ENCODE measurements at places on chromosomes 2 and 18. TPM values are rescaled to one million over a fixed set of nuclear protein-coding genes. Genes with fewer than 3 reads are reported as not detected.

DNA sequence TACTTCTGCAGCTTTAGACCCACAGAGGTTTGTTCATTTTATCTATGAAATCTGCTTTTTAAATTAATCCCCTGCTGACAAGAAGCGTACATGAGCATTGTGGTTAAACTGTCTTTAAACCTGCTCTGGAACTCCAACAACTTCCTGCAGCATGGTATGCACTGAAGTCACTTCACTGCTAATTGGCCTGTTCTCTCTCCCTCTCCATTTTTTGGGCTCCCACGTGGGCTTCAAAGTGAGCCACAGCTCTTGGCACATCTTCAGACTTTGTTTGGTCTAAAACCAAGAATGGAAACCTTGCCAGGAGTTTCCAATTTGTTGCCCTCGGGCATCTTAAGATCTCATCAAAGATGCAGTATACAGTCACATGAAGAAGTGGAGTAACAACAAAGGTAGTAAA lies 311.4 kb downstream of the LRRTM1 start:
- H3K36me3 ChIP-seq: no peaks in the 10 kb centered on the region
- H3K4me1 ChIP-seq: no peaks in the 10 kb centered on the region
- H3K27me3 ChIP-seq: no peaks in the 10 kb centered on the region
- no peak overlapping the region for H3K4me3 ChIP-seq
- no peak for DNase-seq

DNA sequence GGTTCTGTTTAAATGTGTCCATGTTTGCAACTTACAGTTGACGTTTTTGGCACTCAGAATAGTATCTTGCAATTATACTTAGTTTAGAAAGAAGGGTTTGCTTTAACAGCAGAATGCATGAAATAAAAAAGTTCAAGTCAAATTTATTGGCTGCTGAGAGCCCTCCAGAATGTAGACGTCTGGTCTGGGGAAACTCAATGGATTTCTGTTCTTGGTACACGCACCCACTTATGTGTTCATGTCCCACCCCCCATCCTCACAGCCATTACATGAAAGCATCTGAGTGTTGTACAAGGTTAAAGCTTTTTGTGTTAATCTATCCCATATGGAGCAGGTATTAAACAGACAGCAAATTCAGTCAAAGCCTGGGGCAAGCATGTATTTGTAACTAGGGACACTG lies 219.5 kb downstream of the SOX11 start:
- no peak for DNase-seq
- no peak overlapping the region for H3K4me3 ChIP-seq
- H3K4me1 ChIP-seq: no peaks in the 10 kb centered on the region
- H3K27me3 ChIP-seq: no peaks in the 10 kb centered on the region

DNA sequence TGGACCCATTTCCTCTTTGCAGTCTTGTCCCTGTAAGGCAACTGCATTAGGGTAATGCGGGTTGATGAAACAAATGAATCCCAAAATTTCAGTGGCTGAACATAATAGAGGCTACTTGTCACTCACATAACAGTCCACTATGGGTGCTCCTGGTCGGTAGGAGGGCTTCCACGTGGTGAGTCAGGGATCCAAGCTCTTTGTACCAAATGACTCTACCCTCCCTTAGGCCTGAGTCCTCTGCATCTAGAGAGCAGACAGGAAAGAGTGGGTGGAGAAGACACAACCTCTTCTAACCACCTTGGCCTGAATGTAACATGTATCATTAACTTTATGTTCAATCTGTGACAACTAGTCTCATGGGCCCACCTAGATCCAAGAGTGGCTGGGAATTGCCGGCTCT lies 86.2 kb upstream of the HAAO start:
- no peaks in the 10 kb centered on the region for H3K27me3 ChIP-seq
- H3K4me3 ChIP-seq: no peak overlapping the region
- H3K27ac ChIP-seq: no peak overlapping the region
- peaks cover 14% of the 10 kb centered on the region for H3K4me1 ChIP-seq
- no peak for DNase-seq

DNA sequence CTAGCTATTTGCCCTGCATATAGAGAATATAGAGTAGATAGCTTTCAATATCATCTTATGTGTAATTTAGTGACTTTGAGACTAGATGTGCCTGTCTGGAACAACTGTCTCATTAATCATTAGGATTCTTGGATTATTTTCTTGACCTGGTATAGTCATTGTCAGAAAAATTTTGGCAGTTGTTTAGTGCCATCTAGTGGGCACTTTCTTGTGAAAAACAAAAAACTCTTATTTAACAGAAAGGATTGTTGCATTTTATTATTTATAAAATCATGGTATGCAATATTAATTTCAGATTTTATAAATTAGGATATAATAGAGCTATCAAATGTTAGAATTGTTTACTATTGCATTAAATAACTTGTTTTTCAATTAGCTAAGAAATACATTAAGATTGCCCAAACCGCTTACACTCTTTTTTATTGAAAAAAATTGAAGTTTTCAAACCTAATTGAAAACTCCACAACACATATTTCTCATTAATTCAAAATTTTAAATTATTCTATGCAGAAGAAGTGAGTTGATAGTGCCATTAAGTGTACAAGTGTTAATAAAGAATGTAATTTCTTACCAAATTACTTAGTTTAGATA lies 80.3 kb downstream of the DYNAP start:
- H3K27me3 ChIP-seq: peaks cover 4% of the 10 kb centered on the region
- no peak overlapping the region for H3K4me3 ChIP-seq
- H3K36me3 ChIP-seq: no peaks in the 10 kb centered on the region

DNA sequence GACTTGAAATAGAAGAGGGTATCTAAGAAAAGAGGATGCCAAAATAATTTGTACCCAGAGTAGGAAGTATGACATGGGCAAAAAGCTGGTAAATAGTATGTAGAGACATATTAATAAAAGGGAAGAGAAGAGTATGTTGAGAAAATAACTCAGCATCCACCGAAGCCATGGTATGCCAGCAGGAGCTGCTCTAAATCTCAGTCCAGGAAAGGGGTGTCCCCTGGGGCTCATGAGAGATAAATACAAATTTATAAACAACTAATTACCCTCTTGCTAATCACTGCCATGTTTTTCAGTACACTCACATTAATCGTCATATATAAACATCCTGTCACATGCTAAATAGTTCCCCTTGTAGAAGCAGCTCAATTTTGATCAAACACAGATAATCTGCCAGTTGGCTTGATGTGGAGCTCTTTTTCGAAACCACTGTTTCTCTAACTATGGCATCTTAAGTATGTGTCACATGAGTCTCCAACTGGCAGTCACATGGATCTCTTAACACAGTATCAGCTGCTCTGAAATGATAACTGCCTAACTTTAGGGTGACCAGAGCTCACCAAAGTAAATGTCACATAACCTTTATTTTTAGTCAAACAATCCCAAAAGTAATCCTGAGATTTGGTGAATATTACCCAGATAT lies 31.9 kb downstream of the EXOC6B start:
- H3K4me1 ChIP-seq: no peaks in the 10 kb centered on the region
- H3K36me3 ChIP-seq: no peaks in the 10 kb centered on the region
- H3K27me3 ChIP-seq: no peaks in the 10 kb centered on the region
- DNase-seq: no peak

GRCh38 chr2:161324876-161325275 lies 16.7 kb downstream of the PSMD14 start:
- peaks cover 8% of the 10 kb centered on the region for H3K36me3 ChIP-seq
- no peaks in the 10 kb centered on the region for H3K4me1 ChIP-seq
- no peak overlapping the region for H3K4me3 ChIP-seq
- DNase-seq: no peak

DNA sequence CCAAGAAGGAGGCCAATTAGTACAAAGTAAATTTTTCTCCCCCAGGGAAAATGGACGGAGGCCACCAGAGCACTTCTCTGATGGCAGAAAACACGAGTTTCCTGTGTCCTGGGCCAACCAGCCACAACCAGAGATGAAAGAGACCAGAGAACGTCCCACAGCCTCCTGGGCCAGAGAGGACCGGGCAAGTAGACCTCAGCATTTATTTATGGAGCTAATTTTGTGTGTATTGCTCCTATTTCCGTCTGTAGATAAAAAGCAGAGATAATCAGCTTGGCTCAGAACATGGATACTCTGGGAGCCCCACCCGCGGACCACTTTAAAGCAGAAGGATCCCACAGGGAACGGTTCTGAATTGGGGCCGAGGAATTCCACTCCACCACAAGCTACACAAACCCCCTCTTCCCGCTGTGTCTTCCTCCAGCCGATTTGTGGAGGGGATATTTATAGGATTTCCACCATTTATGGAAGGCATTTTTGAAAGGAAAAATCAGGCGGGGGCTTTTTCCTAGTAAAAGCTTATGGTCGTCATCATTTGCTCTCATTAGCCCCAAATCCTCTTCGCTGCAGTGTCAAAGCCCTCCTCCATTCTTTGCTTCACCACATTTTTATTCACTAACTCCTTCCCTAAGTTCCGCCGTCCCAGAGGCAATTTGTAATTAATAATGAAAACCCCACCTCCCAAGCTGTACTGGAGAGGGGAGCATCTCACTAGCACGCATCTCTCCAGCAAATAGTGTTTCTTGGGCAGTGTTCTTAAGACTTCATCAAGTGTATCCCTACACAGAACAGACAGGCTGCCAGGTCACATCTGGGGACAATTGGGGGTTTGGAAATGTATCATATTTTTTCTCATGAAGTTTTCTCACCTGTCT lies 43.7 kb upstream of the TWIST2 start:
- no peak overlapping the region for H3K27ac ChIP-seq
- no peaks in the 10 kb centered on the region for H3K27me3 ChIP-seq
- no peaks in the 10 kb centered on the region for H3K36me3 ChIP-seq
- no peak for DNase-seq

GRCh38 chr2:214896274-214896673 lies 86.8 kb upstream of the BARD1 start:
- H3K27me3 ChIP-seq: no peaks in the 10 kb centered on the region
- DNase-seq: no peak
- H3K36me3 ChIP-seq: no peaks in the 10 kb centered on the region
- no peak overlapping the region for H3K27ac ChIP-seq

- no peak overlapping the region for H3K4me3 ChIP-seq
- H3K27me3 ChIP-seq: peaks cover 3% of the 10 kb centered on the region
- H3K27ac ChIP-seq: no peak overlapping the region
- no peaks in the 10 kb centered on the region for H3K4me1 ChIP-seq
Measured at GRCh38 chr2:43027097-43027873, 199.1 kb downstream of the ZFP36L2 start.

DNA sequence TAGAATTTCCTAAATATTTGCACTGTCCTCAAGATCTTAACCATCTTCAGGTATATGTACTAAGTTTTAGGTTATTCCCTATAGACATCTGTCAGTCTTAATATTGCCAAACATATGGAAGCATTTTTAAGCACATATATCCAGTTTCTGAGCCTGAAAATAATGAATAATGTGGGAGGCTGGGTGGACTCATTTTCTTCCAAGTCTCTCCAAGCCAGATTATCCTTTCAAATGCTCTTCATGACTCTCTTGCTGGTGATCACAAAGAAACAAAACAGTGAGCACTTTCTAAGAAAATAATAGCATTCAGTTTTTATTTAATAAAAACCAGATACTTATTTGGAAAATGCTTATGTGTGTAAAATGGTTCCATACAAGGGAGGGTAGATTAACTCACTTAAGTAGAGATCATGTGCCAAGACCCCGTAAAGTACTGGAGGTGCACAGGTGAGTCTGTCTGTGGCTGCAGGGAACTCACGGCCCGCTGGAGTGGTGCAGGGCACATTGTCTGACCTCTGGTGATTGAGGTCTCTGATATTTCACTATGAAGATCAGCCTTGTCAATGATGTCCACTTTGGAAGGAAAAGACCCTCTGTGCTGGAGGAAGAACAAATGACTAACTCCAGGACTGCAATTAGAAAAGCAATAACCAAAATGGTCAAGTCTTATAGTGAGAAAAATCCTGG lies 161.6 kb downstream of the TMEM18 start:
- H3K27me3 ChIP-seq: no peaks in the 10 kb centered on the region
- no peak for DNase-seq
- no peak overlapping the region for H3K4me3 ChIP-seq
- no peak overlapping the region for H3K27ac ChIP-seq

GRCh38 chr2:127130421-127130820 lies 23.5 kb upstream of the BIN1 start:
- H3K27ac ChIP-seq: no peak overlapping the region
- H3K36me3 ChIP-seq: no peaks in the 10 kb centered on the region
- no peak overlapping the region for H3K4me3 ChIP-seq

DNA sequence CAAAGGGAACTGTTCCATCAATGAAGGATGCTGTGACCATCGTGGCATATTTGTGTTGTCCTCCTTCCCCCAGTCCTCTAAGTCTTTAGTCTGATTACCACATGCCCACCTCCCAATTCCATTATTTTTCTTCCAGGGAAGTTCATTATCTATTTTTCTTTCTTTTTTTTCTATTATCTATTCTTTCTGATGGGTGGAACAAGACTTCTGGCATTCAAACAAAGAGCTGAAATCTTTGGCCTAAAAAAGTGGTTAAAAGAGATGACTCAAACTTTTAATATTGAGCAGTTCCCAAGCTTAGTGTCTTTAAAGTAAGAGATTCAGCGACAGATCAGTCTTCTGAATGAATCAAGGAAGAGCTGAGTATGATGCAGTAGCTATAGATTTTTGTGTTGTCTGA lies 66.6 kb downstream of the DIS3L2 start:
- H3K4me3 ChIP-seq: no peak overlapping the region
- no peak overlapping the region for H3K27ac ChIP-seq
- H3K36me3 ChIP-seq: peaks cover 33% of the 10 kb centered on the region
- H3K4me1 ChIP-seq: no peaks in the 10 kb centered on the region
- no peaks in the 10 kb centered on the region for H3K27me3 ChIP-seq

DNA sequence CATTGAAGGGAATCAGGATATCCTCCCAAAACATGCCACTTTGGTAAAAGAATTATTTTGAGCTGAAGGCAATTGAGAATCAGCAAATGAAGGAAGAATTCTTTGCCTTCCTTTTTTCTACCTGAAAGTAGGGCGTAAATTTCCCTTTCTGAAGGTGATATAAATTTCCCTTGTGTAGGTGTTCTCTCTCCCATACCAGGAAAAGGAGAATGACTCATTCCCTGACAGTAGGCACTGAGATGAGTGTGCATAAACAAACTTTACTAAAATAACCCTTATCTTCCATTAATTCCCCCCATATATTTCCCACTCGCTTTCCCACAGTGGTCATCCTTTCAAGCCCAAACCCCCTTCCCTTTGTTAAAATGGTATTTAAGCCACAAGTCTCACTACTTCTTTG lies 1339.0 kb downstream of the LRP1B start:
- DNase-seq: no peak
- no peaks in the 10 kb centered on the region for H3K27me3 ChIP-seq
- no peaks in the 10 kb centered on the region for H3K36me3 ChIP-seq
- H3K27ac ChIP-seq: no peak overlapping the region
- H3K4me3 ChIP-seq: no peak overlapping the region

DNA sequence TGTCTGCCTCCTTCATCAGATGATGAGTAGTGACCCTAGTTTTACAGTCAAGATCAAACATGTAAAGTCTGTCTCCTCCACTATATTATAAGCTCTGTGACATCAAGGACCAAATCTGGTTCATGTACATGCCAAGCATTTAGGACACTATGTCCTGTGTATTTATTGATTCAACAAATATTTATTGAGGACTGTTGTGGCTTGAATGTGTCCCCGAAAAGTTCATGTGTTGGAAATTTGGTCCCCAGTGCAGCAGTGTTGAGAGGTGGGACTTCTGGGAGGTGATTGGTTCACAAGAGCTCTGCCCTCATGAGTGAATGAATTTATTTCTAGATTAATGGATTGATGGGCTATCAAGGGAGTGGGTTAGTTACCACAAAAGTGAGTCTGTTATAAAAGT lies 46.6 kb upstream of the FRZB start:
- H3K4me3 ChIP-seq: no peak overlapping the region
- no peak overlapping the region for H3K27ac ChIP-seq
- no peaks in the 10 kb centered on the region for H3K27me3 ChIP-seq
- H3K4me1 ChIP-seq: no peaks in the 10 kb centered on the region
- no peak for DNase-seq
- H3K36me3 ChIP-seq: no peaks in the 10 kb centered on the region

CCNYL1 gene
- 12.8 TPM for total RNA-seq

CNRIP1 gene
- not detected for total RNA-seq

CFAP53 gene
- total RNA-seq: not detected

CEP76 gene
- 8.2 TPM for total RNA-seq

ABCA12 gene
- not detected for total RNA-seq

SPRED2 gene
- 1.2 TPM for total RNA-seq

ELOA2 gene
- not detected for total RNA-seq

Data from T-cell (primary cell).